Naive B cell (primary cell): ENCODE measurements at places on chromosomes 5 and 9.

- DNase-seq = no peak
Observed at GRCh38 chr5:157608972-157609565, 33.5 kb upstream of the ADAM19 start.

DNA sequence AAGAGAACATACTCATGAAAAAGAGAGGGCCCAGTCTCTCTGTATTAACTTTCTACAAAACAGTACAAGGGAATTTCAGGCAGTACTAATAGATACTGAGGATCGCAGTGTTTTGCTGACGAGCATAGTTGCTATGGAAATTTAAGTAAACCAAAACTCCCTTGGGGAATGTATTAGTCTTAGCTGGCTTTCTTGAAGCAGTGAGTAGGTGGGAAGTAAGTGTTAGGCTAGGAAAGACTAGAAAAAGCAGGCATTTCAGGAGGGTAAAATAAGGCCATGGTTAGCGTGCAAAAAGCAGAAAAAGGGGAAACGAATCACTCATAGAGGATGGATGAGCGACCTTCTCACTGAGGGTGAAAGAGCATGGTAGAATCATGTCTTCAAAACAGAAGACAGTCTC lies 84.3 kb upstream of the ACTBL2 start:
- no peak for DNase-seq

GRCh38 chr9:73152953-73153352 lies 1.3 kb downstream of the ANXA1 start:
- DNase-seq = no peak

DNA sequence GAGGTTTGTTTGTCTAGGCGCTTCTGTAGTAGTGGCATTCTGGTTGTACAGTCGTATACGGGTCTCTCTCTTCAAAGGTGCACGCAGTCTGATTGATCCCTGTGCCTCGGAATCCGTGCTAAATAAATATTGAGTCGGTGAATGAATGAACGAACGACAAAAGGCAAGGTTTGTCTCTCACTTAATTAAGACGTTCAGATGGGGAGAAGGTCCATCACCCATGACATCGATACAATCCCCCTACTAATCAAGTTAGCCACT lies 500 bp upstream of the CREBRF start:
- DNase-seq = no peak

- no peak for DNase-seq
Observed at GRCh38 chr9:8666060-8666459, 866.5 kb upstream of the DMAC1 start.

GRCh38 chr5:137114529-137114928 lies 384.6 kb downstream of the SPOCK1 start:
- no peak for DNase-seq

DNA sequence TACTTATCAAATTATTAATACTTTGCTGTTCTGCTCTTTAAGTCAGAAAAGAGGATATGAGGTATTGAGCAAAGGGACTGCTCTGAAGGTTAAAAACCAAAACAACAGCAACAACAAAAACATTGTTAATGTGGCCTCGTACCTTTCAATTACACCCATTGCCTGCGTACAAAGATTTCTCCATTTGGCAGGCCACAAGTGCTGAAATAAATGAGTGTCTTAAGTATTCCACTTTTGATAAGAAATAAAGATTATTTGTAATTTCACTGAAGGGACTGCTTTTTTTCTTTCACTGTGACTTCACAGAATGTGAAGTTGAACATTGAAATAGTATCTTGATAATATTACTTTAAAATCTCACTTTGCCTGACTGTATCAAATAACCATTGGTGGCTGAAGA lies 163.2 kb upstream of the MRPS30 start:
- no peak for DNase-seq

- DNase-seq = no peak
Observed at GRCh38 chr5:114727358-114727757, 365.5 kb downstream of the KCNN2 start.

- no peak for DNase-seq
Observed at GRCh38 chr9:70609542-70610286, 195.3 kb upstream of the KLF9 start.

GRCh38 chr9:69469136-69469535 lies 144.1 kb downstream of the ENTREP1 start:
- DNase-seq = no peak

DNA sequence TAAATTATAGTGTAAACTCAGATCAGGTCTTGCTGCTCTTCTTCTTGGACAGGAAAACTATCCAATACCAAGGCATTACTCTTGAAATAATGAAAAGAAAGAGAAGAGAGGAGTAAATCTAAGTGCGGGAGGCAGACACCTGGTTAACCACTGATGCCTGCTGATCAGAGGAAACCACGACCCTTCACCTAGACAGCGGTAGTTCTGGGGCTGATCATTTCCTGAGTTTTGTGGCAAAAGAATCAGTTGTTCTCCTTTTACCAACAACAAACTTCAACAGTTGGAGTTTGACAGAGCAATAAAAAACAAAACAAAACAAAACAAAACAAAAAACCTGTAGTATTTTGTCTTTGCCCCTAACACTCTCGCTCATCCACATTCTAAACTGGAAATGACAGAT lies 3.0 kb downstream of the RLN1 start:
- peak; percentile 24 for DNase-seq

GRCh38 chr5:135106610-135107471 lies 72.8 kb upstream of the PITX1 start:
- no peak for DNase-seq

- no peak for DNase-seq
Observed at GRCh38 chr5:142684508-142685041, 1.3 kb downstream of the FGF1 start.

- DNase-seq = no peak
Observed at GRCh38 chr5:58493141-58493540, 1.9 kb downstream of the GAPT start.

- no peak for DNase-seq
Observed at GRCh38 chr5:32291591-32291990, 21.1 kb downstream of the MTMR12 start.

DNA sequence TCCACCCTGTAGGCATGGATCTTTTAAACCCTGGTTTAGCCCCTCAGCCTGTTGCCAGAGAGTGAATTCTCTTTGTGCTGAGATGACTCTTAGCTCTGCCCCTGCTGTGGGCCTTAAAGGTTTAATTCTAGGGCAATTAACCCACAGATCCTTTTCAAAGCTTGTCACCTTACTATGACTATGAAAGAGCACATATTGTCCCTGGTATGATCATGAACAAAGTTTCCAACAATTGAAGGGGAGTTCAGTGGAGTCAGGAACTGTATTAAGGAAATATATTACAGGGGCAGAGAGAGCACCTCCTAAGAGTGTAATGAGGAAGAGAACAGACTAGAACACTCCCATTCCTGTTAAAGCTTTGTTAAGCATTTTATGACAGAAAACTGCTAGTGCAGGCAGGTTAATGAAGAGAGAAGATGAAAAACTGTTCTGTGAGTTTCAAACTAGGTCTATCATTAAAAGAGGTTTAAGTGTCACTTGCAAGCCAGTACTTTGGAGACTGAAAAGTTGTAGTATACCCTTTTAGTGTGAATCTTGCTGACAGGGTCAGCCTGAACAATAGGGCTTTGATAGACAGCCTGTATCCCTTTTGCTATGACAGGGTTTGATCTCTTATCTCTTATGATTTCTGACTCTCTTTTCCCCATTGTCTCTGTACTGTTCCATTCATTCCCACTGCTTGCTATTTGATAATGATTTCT lies 104.2 kb upstream of the ELL2 start:
- no peak for DNase-seq

GRCh38 chr5:169701910-169702451 lies 64.9 kb downstream of the DOCK2 start:
- DNase-seq = no peak

GRCh38 chr9:99811598-99812383 lies 9.9 kb upstream of the NR4A3 start:
- DNase-seq = no peak

DNA sequence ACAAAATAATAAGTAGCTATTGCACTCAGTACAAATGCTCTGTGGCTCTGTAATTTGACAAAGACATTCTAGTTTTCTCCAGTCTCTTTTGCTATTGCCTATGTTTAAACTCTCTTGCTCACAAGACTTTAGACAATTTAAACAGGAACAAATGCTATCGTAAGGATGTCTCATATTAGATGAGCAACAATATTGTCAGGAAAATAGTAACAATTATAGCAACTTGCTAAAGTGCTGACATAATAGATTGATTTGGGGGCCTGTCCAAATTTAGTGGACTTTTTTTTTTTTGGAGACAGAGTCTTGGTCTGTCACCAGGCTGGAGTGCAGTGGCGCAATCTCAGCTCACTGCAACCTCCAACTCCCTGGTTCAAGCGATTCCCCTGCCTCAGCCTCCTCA lies 11.8 kb downstream of the KIF2A start:
- DNase-seq = no peak

DNA sequence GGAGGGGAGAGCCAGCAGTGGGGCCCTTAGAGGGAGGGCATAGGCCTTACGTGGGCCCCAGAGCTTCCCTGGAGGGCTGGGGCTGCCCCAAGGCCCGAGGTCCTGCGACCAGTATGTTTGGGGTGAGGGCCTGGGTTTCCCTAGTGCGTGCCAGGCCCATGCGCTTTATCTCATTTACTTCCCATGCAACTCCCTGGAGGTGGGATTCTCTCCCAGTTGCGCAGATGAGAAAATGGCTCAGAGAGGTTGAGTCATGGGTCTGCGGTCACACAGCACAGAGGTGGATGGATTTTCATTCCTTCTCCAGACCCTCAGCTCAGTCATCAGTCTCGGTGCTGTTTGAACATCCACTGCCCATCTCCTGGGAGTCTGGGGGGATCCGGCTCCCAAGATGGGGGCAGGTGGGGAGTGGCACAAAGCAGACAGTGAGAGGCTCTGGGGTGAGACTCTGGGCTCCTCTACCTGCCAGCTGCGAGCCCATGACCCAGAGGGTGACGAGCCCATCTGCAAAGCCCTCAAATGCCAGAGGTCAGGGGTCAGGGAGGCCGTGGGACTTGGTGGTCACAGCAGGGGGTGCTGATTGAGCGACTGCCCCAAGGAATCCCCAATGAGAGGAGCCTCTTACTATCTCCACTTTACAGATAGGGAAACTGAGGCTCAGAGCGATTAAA lies 171.2 kb downstream of the GAPVD1 start:
- DNase-seq = no peak

DNA sequence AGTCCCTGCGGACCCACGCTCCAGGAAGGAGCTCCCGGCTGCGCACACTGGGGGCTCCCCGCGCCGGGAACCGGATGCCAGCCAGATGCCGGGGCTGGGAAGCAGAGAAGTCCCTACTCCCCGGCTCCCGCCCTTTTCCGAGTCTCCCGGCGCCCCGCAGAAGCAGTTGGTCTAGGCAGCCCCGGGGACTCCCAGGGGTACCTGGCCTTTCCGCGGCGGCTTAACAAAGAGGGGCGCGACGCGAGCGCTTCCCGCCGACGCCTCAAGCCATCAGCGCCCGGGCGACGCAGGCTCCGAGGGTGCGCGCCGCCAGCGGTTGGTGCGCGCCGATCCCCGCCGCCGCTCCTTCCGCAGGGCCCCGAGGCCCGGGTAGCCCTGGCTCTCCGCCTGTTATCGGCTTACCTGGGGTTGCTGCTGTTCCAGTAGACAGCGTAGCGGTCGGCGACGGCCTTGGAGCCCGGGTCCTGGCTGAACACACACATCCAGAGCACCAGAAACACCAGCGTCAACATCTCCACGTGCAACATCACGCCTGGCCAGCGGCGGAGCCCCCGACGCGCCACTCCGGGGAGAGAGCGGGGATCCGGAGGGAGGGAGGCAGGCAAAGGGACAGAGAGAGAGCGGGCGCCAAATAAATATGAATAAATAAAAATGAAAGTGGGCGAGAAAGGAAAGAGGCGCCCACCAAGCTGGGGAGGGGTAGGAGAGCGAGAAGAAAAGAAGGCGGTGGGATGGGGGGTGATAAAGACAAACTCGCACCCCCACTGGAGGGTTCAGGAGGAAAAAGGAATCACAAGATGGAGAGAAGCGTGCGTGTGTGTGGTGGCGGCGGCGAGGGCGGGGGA lies 428 bp downstream of the EFNA5 start:
- DNase-seq = no peak

DNA sequence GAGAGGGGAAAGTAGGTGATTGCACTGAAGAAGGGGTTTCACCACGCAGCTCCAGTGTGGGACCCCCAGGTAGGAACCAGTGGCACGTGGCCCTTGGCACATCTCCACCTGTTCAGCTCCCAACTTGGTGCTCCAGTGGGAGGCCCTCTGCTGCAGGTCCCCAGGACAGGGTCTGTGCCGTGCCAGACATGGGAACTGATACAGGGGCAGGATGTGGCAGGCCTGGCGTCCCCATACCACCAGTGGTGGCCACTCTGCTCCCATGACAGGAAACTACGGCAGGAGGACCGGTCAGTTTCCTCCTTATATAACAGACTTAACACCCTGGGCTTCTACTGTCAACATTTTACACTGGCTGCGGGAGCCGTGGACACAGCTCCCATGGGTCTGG lies 67.3 kb downstream of the PSMB7 start:
- no peak for DNase-seq

- DNase-seq = no peak
Observed at GRCh38 chr9:102273952-102274351, 535.5 kb upstream of the GRIN3A start.

DNA sequence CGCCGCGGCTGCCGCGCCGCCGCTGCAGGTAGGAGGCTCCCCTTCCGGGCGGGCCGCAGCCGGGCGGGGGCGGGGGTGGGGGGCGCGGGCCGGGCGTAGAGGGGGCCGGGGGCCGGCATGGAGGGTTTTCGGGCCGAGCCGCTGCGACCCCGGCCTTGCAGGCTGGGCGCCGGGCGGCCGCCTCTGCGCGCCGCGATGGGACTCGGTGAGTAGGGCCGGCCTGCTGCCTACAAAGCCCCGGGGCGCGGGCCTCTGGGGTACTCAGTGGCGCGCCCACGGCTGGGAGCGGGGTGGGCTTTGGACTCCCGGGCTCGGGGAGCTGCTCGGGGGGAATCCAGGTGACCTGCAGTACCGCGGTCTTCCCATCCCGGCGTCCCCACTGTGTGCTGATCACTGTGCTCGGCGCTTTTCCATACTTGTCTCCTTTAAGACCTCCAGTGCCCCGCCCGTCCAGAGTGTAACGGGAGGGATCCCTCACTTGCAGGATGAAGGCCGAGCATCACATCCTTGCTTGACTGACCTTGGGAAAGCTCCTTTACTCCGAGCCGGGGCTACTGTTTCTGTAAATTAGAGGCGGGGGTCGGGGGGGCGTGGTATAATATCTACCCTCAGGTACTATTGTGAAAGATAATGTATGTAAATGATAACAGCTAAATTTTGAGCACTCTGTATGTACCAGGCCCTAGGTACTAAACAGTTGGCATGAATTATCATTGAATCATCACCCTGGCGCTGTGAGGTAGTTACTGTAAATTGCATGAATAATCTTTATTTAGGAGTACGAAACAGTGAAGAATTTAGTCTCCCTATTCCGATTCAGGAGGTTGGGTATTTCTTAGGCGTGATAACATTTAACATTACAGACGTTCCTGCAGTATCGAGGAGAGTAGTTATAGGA lies 672 bp downstream of the MSANTD3 start:
- peak; percentile 38 for DNase-seq

- DNase-seq = no peak
Observed at GRCh38 chr9:98942906-98943681, 613 bp upstream of the COL15A1 start.

- DNase-seq = no peak
Observed at GRCh38 chr9:124834591-124834990, 18.7 kb upstream of the WDR38 start.
